ENCODE measurements at places on chromosomes 4 and X. TPM values are rescaled to one million over a fixed set of nuclear protein-coding genes. Genes with fewer than 3 reads are reported as not detected.

Gene RBMXL3
- polyA plus RNA-seq = not detected

Gene REELD1
- polyA plus RNA-seq = not detected

GRCh38 chr4:173403051-173403450 lies 4.1 kb upstream of the SCRG1 start:
- DNase-seq = no peak
- no peak overlapping the region for H3K4me3 ChIP-seq
- peaks cover 3% of the 10 kb centered on the region for H3K4me1 ChIP-seq
- no peak overlapping the region for H3K27ac ChIP-seq
- no peaks in the 10 kb centered on the region for H3K27me3 ChIP-seq

DNA sequence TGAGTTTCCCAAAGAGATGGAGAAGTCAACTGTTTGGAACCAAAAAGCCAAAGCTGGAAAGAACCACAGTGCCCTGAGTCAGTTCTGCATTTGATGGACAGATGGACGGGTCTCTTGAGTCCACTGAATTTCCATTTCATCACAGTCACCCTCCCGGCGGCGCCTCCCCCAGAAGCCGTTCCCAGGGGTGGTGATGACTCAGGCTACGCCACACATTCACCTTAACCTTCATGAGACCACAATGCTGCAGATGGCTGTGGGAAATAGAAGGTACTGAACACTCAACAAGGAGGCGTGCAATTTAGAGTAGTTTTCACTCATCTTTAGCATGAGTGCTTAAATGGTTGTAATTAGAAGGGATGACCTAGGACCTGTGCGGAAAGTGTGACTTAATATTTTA lies 61.3 kb downstream of the STOX2 start:
- H3K27me3 ChIP-seq = no peaks in the 10 kb centered on the region
- DNase-seq = no peak
- H3K36me3 ChIP-seq = no peaks in the 10 kb centered on the region
- no peak overlapping the region for H3K27ac ChIP-seq
- H3K4me3 ChIP-seq = no peak overlapping the region

DNA sequence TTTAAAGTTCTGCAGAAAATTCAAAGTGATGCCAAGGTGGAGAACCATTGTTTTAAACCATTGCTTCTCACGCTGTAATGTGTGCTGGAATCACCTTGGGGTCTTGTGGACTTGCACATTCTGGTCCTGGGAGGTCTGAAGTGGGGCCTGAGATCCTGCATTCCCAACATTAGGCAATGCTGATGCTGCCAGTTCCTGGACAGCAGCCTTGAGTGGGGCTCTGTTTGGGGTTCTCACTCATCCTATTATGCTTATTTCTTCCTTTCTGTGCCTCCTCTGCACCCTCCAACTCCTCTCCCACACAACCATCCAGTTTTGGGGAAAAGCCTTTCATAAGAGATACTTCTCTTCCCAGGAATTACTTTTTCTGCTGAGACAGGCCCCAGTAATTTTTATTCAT lies 44.2 kb upstream of the RASSF6 start:
- no peak for DNase-seq
- H3K27me3 ChIP-seq = no peaks in the 10 kb centered on the region
- no peaks in the 10 kb centered on the region for H3K36me3 ChIP-seq
- no peak overlapping the region for H3K4me3 ChIP-seq
- no peak overlapping the region for H3K27ac ChIP-seq

Measured in SK-N-SH (cell line).